ENCODE measurements at places on chromosomes 3 and 15.

- DNase-seq: no peak
Measured at GRCh38 chr3:38019658-38020341, 9.6 kb downstream of the PLCD1 start.

DNA sequence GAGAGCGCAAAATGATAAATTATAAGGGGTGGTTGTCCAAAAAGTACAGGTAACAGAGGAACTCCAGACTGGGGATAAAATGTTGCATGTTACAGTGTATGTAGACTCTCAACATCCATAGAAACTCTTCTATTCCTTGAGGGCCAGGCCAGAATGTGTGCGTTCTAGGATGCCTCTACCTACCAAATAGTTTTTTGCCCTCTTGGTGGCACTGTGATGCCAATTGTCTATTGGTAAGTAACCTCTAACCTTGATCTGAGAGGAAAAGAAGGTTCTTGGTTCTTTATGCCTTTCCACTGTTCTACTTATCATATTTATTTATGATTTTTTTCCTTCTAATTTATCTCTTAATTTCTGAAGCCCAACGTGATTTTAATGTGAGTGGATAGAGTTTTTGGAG lies 424.6 kb downstream of the GRM7 start:
- no peak for DNase-seq

DNA sequence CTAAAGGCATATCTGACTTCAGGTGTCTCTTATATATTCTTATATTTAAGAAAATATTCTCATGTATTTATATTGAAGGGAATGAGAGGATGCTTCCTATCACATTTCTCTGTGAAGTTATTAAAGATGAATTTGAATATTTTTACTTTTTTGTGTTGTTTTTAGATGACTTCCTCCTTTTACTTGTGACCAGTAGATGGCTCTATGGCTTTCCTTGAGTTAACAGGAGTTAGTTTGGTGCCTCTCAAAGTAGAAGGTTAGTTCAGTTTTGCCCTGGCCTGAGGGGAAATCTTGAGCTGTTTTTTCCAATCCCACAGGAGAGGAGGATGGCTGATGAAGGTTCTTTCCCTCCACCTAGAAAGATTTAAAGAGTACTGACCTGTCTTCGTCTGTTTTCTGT lies 80.7 kb downstream of the SQOR start:
- DNase-seq: no peak

- no peak for DNase-seq
Measured at GRCh38 chr3:150898046-150898754, 7.0 kb downstream of the MINDY4B start.

DNA sequence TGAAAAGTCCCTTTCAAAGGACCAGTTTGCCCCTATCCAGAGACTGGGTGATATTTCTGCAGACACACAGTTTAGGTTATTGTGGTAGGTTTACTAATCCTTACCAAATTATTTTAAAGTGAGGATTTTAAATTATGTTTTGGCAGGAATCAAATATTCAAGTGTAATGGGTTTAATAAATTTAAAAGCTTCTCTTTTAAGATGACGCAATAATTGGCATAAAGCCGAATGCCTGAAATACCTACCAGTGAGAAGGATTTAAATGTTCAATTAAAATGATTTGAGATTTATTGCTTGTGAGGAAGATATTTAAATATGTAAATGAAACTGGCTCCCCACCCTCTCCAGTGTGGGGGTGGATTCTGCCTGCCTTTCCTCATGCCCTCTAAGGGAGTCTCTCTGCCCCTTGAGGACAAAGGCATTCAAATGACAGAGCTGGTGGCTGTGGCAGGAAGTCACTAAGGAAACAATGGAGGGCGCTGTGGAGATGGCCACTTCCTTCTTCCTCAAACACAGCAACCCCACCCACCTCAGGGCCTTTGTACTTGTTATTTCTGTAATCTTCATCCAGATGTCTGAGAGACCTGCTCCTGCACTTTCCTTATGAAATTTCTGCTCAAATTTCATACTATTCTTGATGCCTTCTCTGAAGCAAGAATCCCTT lies 131.7 kb downstream of the TNIK start:
- DNase-seq: no peak

- no peak for DNase-seq
Measured at GRCh38 chr3:24533561-24534193, 39.0 kb upstream of the THRB start.

DNA sequence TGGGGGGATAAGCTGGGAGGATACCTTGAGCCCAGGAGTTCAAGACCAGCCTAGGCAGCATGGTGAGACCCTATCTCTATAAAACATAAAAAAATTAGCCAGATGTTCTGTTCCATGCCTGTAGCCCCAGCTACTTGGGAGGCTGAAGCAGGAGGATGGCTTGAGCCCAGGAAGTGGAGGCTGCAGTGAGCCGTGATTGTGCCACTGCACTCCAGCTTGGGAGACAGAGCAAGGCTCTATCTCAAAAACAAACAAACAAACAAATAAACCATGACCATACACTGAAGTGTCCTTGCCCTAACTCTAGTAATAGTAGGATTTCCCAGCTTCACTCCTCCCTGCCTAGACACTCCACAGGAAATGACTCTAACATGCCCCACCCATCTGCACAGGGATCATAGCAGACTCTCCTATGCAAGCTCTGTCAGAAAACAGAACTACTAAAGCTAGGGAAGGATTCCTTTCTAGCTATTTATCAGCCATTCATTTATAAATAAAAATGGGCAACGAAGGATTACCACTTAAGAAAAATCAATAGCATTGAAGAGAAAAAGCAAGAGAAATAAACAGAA lies 4.6 kb downstream of the ERICH6 start:
- no peak for DNase-seq

Measured in stimulated activated CD8-positive, alpha-beta memory T cell treated with anti-CD3 and anti-CD28 coated beads, Interleukin-2, amount 100 ng/mL, for 1 hour (primary cell).